H1 (cell line): ENCODE measurements at places on chromosomes 2 and 18. TPM values are rescaled to one million over a fixed set of nuclear protein-coding genes. Genes with fewer than 3 reads are reported as not detected.

GRCh38 chr2:118134650-118135049 is 46.4 kb downstream of the INSIG2 start:
- no peaks in the 10 kb centered on the region for H3K36me3 ChIP-seq
- H3K27ac ChIP-seq = no peak overlapping the region
- no peaks in the 10 kb centered on the region for H3K4me1 ChIP-seq
- no peak overlapping the region for H3K4me3 ChIP-seq
- no peak for DNase-seq

DNA sequence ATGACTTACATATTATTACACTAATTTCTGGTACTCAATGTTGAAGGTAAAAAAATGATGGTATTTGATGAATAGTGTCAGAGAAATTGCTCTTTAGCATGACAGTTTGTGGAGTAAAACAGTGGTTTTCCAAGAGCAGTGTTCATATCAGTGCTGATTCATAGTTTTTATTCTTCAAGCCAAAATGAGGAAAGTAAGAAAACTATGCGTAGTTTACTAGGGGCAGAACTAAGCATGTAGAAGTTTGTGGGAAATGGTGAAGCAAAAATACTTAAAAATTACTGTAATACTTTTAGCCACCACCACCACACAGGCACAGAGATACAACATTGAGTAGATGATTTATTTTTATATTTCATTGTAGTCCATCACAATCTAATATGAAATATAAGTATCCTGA is 137.3 kb downstream of the ZNF804A start:
- H3K4me1 ChIP-seq = no peaks in the 10 kb centered on the region
- no peak for DNase-seq

DNA sequence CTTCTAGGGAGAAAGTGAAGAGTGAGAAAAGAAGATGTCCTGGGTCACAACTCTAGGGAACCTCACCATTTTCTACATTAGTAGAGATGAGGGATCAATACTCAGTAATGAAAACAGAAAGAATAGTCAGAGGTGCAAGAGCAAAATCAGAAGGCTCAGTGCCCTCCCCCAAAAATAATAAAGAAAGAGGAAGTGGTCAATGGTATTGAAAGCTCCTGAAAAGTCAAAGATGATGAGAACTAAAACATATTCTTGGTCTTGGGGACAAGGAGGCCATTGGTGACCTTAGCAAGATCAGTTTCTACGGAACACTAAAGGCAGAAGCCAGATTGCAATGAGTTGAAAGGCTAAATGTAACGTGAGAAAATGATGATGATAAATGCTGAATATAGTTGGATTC is 24.5 kb upstream of the MYO1B start:
- H3K36me3 ChIP-seq = no peaks in the 10 kb centered on the region
- H3K4me3 ChIP-seq = no peak overlapping the region
- H3K4me1 ChIP-seq = peaks cover 5% of the 10 kb centered on the region; the same call in 1 of the 2 replicates
- H3K27me3 ChIP-seq = no peaks in the 10 kb centered on the region

DNA sequence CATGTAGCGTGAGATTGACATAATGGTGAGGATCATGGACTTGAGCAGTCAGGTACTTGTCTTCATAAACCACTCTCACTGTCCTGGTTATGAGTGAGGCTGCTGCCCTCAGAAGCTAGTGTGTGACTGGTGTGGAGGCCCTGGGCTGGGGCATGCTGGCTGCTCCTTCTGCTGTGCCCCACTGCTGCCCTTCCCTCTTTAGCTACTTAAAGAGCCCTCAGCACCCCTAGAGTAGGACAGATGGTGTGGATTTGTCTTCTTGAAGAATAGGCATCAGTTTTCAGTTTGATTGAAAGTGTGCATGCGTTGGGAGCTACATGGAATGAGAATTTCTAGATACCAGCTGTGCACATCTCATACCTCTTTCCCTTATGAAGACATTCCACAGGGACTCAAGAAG is 15.4 kb downstream of the CPLX4 start:
- no peak for DNase-seq
- peaks cover 10% of the 10 kb centered on the region; the same call in 1 of the 2 replicates for H3K27me3 ChIP-seq
- H3K4me3 ChIP-seq = no peak overlapping the region
- H3K36me3 ChIP-seq = no peaks in the 10 kb centered on the region
- H3K27ac ChIP-seq = no peak overlapping the region

GRCh38 chr2:160061533-160061932 is 882 bp downstream of the PLA2R1 start:
- no peak overlapping the region for H3K27ac ChIP-seq
- DNase-seq = no peak
- H3K4me3 ChIP-seq = peak overlapping the region; percentile 62

The FMNL2 gene
- 45.1 and 45.9 TPM in 2 replicates for total RNA-seq
